ENCODE measurements at places on chromosomes 2 and 18. TPM values are rescaled to one million over a fixed set of nuclear protein-coding genes. Genes with fewer than 3 reads are reported as not detected.

SGPP2 gene
- not detected for total RNA-seq

KCNS3 gene
- total RNA-seq: 5.2 TPM

FTCDNL1 gene
- total RNA-seq: 1.8 TPM

SERPINB13 gene
- not detected for total RNA-seq

RAB1A gene
- total RNA-seq: 62.5 TPM

SULT1C4 gene
- not detected for total RNA-seq

ZNF532 gene
- 18.6 TPM for total RNA-seq

TSPYL6 gene
- not detected for total RNA-seq

ACTG2 gene
- total RNA-seq: not detected
